Retinal pigment epithelial cell (primary cell): ENCODE measurements at places on chromosomes 13 and 19.

DNA sequence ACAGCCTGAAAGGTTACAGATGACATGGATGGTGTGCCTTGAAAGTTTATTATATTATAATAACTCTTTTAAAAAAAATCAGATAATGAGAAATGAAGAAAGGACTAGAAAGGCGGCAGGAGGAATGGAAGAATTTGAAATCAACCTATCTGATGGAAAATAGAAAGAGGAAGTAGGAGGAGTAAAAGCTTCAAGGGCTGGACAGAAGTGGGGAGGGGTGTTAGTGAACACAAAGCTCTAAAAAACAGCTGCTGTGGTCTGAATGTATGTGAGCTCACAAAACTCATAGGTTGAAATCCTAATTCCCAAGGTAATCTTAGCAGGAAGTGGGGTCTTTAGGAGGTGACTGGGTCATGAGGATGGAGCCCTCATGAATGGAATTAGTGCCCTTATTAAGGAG lies 19.5 kb downstream of the CCDC70 start:
- DNase-seq = no peak

DNA sequence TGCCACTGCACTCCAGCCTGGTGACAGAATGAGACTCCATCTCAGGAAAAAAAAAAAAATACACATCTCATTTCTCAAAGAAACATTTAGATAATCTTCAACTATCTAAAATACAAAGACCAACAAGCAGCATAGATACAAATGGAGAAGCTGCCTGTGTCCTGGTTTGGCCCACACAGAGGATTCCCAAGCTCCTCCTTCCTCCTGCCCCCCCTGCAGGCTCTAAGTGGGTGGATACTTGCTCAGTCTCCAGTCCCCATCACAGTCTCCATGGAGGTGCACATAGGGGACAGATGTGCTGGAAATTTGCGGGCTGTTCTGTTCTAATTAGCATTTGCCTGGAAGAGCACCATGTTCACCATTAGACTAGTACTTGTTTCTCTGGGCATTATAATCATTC lies 59.9 kb downstream of the ABCC4 start:
- DNase-seq = no peak

- DNase-seq = peak; percentile 96
Measured at GRCh38 chr13:58097831-58098230, 466.3 kb downstream of the PCDH17 start.

DNA sequence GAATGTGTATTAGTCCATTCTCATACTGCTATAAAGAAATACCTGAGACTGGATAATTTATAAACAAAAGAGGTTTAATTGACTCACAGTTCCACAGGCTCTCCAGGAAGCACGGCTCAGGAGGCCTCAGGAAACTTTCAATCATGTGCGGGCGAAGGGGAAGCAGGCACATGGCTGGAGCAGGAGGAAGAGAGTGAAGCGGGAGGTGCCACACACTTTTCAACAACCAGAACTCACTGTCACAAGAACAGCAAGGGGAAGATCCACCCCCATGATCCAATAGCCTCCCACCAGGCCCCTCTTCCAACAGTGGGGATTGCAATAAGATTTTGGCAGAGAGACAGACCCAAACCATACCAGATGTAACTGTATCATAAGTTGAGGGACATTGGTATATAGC lies 72.7 kb downstream of the IRS2 start:
- DNase-seq = no peak

- DNase-seq = no peak
Measured at GRCh38 chr13:100125946-100126345, 37.1 kb downstream of the PCCA start.

GRCh38 chr13:105048677-105049076 lies 1486.8 kb downstream of the EFNB2 start:
- no peak for DNase-seq

DNA sequence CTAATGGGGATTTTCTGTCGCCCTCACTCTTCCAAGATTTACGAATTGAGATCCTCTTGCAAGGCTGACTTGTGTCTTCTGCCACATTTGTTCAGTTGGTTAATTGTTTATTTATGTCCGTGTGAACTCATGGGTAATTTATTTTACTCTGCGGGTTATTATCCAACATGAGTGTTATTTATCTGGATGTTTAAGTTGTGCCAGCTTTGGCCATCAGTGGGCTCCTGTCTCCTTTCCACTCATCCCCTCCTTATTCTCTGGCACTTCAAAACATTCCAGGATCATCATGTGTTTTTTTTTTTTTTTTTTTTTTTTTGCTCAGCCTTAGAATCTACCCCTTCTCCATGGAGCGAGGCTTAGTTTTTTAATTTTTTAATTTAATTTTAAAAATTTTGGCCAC lies 19.0 kb downstream of the ACP7 start:
- DNase-seq = no peak

DNA sequence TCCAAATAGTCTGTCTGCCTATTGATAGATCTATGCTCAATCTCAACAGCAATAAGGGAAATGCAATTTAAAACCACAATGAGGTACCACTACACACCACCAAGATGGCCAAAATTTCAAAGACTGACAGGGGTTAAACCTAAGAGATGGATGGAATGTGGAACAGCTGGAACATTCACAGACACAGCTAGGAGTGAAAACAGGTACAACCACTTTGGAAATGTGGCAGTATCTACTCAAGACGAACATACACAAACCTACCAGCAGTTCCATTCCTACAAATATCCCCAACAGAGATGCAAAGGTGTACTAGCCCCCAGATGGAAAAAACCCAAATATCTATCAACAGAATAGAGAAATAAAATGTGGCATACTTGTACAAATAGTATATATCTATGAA lies 86.4 kb downstream of the TSC22D1 start:
- no peak for DNase-seq

DNA sequence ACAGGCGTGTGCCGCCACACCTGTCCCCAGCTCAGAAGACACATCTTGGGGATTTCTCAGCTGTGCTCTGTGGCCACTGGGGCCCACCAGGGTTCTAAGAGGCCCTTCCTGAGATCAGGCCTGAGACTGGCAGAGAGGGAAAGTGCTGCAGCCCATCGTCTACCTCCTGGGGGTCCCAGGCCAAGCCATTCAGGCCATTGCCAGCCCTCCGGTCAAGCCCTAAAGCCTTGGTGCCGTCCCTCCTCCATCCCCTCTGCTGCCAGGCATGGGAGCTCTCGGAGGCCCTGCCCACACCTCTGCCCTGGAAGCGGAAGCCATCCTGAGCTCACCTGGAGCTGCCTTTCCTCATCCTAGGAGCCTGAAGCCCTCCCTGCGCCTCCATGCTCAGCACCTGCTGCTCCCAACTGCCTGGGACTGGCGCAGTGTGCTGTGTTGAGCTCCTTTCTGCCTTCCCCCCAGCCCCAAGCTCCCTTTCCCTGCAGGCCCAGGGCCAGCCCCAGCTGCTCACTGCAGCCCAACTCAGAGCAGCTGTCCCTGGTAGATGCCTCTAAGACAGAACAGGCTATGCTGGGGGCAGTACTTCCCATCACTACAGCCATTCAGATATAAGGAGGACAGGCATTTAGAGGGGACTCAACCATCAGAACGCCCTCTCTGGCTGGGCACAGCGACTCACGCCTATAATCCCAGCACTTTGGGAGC lies 2.9 kb downstream of the SLC7A9 start:
- no peak for DNase-seq
